ENCODE measurements at places on chromosomes 16 and 17. TPM values are rescaled to one million over a fixed set of nuclear protein-coding genes. Genes with fewer than 3 reads are reported as not detected.

- H3K27ac ChIP-seq, result no peak overlapping the region
- H3K36me3 ChIP-seq, result no peaks in the 10 kb centered on the region
Observed at GRCh38 chr17:13598353-13599167, 3.2 kb downstream of the HS3ST3A1 start.

- H3K27ac ChIP-seq, result no peak overlapping the region
- peak overlapping the region; percentile 50 for H3K4me3 ChIP-seq
- peaks cover 8% of the 10 kb centered on the region for H3K4me1 ChIP-seq
- H3K27me3 ChIP-seq, result peaks cover 33% of the 10 kb centered on the region
Observed at GRCh38 chr16:89574681-89575246, 794 bp upstream of the CPNE7 start.

DNA sequence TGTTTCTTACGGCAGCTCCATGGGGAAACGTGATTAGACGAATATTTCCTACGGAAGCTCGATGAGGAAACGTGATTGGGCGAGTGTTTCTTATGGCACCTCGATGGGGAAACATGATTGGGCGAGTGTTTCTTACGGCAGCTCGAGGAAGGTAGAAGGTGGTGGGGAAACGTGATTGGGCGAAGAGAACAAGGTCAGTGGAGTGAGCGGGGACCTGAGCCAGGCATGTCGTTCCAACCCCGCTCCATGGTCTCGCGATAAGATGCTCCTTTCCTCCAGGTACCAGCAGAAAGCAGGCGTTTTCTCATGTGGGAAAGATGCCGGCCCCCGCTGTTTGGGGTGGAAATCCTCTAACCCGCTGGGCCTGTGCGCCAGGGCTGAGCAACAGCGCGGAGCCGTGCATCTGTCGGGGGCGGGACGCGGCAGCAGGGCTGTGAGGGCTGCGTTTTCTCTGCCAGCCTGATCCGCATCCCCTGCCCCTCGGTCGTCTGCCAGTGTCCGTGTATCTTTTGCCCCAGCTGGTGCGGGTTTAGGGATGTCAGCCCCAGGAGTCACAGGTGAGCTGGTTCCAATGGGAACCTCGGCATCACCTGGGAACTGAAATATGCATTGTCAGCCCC, 25.6 kb upstream of the DOC2B start:
- no peak overlapping the region for H3K4me3 ChIP-seq
- H3K27ac ChIP-seq, result no peak overlapping the region
- no peaks in the 10 kb centered on the region for H3K4me1 ChIP-seq
- no peak for DNase-seq

GRCh38 chr17:45997624-45998023, 1.4 kb upstream of the STH start:
- no peaks in the 10 kb centered on the region for H3K36me3 ChIP-seq
- H3K4me3 ChIP-seq, result no peak overlapping the region
- H3K4me1 ChIP-seq, result no peaks in the 10 kb centered on the region
- no peaks in the 10 kb centered on the region for H3K27me3 ChIP-seq

DNA sequence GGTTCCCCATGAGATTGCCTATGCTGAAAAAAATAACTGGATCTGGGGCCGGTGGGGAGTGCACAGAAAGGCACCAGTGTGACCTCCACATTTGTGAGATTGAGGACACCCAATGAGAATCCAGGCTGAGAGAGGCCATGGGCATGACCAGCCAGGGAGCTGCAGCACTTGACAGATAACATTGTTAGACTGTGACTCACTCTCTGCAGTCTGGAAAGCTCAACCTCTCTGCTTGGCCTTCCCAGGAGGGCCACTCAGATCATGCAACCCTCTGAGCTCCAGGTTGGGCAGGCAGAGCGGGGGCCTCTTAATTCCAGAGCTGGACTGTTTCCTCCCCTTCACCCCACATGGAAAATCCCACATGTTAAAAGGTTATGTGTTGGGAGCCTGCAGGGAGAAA, 30.1 kb downstream of the FZD2 start:
- no peak overlapping the region for H3K27ac ChIP-seq
- H3K27me3 ChIP-seq, result peaks cover under 1% of the 10 kb centered on the region
- H3K4me1 ChIP-seq, result no peaks in the 10 kb centered on the region
- no peak for DNase-seq
- no peaks in the 10 kb centered on the region for H3K36me3 ChIP-seq
- no peak overlapping the region for H3K4me3 ChIP-seq

DNA sequence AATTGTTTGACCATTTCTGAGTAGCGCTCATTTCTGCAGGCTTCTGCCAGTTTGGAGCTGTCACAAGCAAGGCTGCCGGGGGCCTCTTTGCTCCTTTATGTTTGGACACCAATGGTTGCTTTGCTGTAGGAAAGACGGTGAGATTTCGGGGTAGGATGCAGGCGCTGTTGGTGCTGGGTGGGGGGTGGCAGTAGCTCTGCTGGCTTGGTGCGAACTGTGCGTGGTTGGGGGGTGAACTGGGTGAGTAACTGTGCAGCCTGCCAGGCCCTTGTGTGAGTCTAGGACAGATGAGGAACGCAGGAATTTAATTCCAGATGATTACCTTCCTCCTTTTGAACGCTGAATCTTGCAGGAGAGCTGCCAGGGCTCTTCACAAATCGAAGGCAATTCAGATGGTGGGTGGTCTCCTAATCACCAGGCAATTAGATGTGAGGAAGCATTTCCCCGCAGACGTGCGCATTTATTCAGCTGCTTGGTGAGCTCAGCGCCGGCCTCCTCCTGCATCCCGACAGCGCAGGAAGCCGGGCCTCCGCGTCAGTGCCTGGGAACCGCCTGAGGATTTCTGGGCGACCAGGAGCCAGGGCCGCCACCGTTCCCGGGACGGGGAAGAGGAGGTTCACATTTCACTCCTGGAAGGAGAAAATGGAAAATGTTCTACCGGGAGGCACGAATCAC, 154.4 kb downstream of the FOXL1 start:
- H3K27me3 ChIP-seq, result peaks cover 59% of the 10 kb centered on the region
- H3K4me1 ChIP-seq, result no peaks in the 10 kb centered on the region
- no peak overlapping the region for H3K27ac ChIP-seq

DNA sequence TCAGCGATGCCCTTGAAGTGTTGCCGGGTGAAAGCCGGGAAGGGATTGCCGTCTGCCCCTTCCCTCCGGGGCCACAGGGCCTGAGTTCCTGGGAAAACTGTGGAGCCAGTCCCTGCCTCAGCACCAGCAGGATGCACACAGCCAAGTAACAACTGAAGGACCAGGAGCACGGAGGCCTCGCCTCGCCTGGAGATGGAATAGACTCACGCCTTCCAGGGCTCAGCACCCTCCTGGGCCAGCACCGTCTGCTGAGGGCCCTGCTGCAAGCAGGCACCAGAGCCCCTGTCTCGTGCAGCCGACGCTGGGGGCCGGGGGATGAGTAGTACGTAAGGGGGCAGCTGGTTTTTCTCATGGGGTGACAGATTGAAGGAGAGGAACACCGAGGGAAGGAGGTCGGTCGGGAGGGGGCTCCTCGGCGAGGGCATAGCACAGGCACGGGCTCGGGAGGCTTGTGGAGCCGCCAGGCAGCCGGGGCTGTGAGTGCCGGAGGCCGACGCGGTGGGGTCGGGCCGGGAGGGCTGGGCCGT, 6.4 kb downstream of the CBFA2T3 start:
- peaks cover 3% of the 10 kb centered on the region for H3K4me1 ChIP-seq
- H3K4me3 ChIP-seq, result no peak overlapping the region
- no peak overlapping the region for H3K27ac ChIP-seq
- DNase-seq, result no peak
- peaks cover 15% of the 10 kb centered on the region for H3K27me3 ChIP-seq

DNA sequence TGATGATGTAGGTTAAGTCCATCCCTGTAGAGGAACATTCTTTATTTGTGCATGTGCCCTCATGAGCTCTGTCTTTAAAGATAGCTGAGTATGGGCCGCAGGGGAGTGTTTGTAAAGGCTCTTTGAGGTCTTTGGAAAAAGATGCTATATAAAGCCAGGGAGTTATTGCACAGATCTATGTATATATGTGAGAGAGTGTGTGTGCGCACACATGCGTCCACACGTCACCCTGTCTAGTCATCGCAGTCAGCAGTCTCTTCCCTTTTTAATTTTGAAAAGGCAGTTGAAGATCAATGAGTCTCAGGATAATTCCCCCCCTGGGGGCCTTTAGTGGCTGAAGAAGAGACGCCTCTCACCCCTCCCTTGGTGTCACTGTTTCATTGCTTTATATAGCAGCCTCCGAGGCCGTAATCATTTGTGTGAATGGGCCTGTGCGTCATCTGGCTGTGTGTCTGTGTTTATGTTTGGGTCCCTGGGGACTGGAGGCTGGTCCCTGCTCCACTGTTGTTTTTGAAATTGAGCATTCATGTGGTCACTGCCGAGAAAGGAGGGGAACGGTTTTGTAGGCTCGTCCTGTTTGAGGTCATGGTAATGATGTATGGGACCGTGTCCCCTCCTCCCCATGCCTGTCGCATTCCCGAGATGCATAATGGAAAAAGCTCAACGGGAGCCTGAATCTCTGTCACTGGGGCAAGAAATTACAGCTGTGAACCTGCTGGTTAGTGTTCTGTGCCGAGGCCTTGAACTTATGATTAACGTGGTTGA, 143.9 kb downstream of the SNX29 start:
- no peak for DNase-seq
- peaks cover 7% of the 10 kb centered on the region for H3K4me1 ChIP-seq
- no peak overlapping the region for H3K4me3 ChIP-seq
- peaks cover 9% of the 10 kb centered on the region for H3K36me3 ChIP-seq

DNA sequence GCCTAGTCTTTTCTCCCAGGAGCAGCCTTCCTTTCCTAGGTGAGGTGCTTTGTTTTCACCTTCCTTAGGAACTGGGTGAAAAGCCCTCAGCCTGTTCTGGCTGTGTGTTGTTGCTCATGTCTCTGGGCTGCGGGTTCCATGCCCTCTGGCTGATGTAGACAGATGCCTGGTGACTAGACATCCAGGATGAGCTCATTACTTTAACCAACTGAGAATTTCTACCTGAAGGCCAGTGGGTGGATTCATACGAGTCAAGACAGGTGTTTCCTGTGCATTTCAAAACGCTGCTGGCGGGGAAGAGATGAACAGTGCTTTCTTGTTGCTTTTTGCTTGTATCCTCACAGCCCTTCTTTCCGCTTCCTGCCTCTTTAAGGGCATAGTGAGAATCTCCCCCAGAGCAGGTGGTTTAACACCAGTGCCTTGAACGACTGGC, 22.3 kb downstream of the SAP30BP start:
- DNase-seq, result peak; percentile 39
- H3K4me3 ChIP-seq, result peak overlapping the region; percentile 58
- H3K27me3 ChIP-seq, result no peaks in the 10 kb centered on the region
- H3K36me3 ChIP-seq, result peaks cover 21% of the 10 kb centered on the region
- H3K4me1 ChIP-seq, result peaks cover 63% of the 10 kb centered on the region

- no peaks in the 10 kb centered on the region for H3K4me1 ChIP-seq
- H3K27ac ChIP-seq, result no peak overlapping the region
- peaks cover 46% of the 10 kb centered on the region for H3K36me3 ChIP-seq
- H3K4me3 ChIP-seq, result no peak overlapping the region
- no peaks in the 10 kb centered on the region for H3K27me3 ChIP-seq
Observed at GRCh38 chr17:36511216-36511615, 23.5 kb downstream of the MYO19 start.

Gene PLA2G10
- not detected for total RNA-seq

Gene ATP2C2
- total RNA-seq, result not detected

Gene PPP1R27
- total RNA-seq, result not detected

Gene ETV4
- 7.5 TPM for total RNA-seq

Gene SLC47A1
- total RNA-seq, result not detected

Gene CDRT15
- total RNA-seq, result not detected
